ENCODE measurements at places on chromosomes 2 and 18.

- no peak for DNase-seq
Observed at GRCh38 chr2:127893494-127893893, 7.7 kb upstream of the AMMECR1L start.

- no peak for DNase-seq
Observed at GRCh38 chr2:37871456-37872191, 53.5 kb upstream of the RMDN2 start.

DNA sequence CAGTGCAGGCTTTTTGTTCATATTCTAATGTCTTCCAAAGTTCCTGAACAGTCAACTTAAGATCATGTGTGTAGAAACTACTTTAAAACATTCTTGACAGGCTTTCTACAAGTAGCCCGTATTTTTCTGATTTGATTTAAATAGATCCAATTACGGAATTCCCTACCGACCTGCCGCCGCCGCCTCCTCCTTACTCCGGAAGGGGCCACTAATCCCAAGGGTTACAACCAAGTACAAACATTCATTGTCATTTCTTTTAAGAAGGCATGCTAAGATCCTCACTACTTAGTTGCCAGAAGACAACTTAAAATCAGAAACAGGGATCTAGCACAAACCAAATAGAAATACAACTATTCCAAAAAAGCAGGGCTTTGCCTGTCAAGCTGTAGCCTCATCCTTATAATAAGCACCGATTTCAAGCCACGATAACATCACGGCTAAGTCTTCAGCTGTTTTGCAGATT is 784 bp downstream of the WDR33 start:
- peak; percentile 29 for DNase-seq

DNA sequence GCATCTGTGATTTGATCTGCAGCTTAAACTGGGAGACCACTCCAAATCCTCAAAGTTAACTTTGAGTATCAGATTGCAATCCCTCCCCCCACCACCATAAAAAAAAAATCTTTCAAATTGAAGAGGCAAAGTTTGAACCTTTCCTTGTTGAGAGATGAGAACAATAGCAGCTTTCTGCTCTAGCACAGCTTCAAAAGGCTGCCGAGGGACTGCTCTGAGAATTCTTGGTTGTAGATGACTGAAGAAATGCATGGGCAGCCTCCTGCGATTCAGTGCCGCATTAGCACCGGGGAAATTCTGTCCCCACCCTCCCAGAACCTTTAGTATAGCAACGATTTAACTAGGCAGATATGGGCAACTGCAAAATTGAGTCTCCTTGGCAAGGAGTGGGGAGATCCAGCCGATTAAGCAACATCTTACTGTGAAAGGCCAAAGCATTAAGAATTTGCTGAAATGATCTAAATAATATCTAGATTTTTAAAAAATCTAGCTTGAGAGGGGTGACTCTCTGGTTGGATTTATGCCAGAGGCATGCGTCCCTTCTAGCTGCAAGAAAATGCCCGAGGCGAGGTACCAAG is 3.9 kb upstream of the SP5 start:
- DNase-seq, result peak; percentile 66

- DNase-seq, result no peak
Observed at GRCh38 chr2:40666398-40666797, 214.5 kb upstream of the SLC8A1 start.

DNA sequence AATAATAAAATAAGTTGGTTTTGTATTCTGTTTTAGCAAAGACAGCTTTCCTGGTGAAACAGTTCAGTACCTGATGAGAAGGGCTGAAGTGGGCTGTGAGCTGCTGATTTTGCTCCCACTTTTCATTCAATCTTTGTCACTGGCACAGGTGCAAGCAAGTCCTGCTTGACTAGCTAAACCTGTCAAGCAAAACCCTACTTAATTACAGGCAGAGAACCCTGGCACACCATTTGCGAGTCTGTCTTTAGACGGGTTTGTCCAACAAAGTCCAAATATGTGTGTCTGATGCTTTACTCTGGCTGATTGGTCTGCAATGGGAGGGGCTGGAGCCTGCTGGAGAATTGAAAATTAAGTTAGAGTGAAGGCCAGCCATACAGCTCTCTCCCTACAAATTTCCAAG is 267.2 kb downstream of the EPHA4 start:
- no peak for DNase-seq

- no peak for DNase-seq
Observed at GRCh38 chr2:179377296-179377695, 112.7 kb upstream of the SESTD1 start.

- no peak for DNase-seq
Observed at GRCh38 chr2:191539068-191539467, 138.9 kb upstream of the NABP1 start.

DNA sequence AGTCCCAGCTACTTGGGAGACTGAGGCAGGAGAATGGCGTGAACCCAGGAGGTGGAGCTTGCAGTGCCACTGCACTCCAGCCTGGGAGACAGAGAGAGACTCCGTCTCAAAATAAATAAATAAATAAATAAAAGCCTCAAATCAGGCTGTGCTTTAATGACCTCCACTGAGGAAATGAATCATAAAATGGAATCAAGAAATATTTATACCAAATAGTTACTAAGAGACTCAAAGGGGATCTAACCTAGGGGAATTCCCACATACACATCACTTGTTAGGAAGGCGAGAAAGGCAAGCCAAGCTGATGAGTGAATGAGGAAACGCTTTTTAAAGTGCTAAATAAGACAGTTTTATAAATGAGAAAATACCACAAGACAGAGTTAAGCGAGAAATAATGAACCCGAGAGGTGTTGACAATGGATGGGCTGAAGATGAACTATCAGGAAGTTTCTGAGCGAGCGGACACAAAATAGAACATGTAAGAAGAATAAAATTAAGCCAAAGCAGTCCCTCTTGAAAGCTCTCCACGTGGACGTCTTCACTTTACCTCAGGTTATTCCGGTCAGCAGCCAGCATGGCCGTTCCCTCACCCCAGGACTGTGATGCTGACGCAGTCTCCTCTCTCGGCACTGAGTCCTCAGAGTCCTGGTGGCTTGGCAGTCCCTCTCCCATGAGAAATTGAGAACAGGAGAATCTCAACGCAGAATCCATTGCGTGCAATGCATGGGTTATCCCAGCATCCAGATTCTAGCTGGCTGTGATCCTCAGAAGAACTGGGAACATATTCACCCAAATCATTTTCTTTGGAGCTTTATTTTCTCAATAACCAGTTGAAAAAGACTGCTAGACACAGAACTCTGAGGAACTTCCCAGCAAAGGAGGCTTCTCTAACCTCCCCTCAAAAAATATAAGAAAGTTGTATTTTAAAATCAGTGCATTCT is 22.3 kb downstream of the PXDN start:
- no peak for DNase-seq

GRCh38 chr18:72107647-72108383 is 436.3 kb downstream of the CBLN2 start:
- DNase-seq, result peak; percentile 29

- no peak for DNase-seq
Observed at GRCh38 chr2:207320381-207321159, 154.8 kb upstream of the KLF7 start.

DNA sequence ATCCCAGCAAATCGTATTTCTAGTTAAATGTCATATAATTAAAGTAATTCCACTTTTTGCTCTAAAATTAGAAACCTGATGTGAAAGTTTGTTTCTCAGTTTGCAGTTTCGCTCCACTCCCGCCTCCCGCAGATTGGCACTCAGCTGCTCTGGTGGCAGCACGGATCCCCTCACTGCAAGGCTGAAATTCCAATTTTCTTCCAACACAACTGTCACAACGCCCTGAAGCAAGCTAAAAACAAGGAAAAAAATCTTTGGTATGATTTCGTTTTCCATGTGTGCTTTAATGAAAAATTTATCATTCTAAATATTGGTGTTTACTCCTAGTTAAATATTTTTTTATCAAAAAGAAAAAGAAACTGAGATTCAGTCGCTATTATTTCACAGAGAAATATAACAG is 38.5 kb downstream of the FTCDNL1 start:
- DNase-seq, result no peak

DNA sequence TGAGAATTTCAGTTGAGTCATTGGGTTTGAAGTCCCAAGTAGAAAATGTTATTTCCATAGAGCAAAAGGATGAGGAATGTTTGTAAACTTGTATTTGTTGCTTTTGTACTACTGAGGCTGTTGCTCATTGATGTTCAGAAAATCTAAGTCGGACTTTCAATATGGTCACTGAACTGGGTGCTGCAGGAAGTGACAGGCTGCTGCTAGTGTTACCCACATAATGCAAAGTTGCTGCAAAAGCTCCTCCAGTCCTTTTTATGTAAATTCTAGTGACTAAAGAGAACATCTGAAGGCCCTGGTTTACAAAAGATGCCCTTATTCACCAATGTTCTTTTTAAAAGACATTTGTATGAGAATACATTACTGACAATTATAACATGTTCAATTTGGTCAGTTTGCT is 131.1 kb upstream of the FAM98A start:
- no peak for DNase-seq

DNA sequence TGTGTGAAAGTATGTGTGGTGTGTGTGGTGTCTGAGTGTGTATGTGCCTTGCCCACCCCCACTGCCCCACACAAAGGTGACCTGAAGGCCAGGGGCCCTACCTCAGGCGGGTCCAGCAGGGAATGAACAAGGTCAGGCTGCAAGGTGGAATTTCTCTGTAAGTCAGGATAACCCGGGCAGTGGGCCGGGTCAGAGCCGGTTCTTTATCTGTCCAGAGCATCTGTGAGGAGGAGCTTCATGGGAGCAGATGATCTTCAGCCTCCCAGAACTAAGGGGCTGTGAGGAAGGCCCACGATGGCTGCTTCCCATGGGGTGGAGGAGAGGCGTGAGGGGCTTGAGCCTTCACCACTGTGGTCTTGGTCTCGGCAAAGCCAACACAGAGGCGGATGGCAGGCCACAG is 150.3 kb downstream of the TFCP2L1 start:
- DNase-seq, result no peak

DNA sequence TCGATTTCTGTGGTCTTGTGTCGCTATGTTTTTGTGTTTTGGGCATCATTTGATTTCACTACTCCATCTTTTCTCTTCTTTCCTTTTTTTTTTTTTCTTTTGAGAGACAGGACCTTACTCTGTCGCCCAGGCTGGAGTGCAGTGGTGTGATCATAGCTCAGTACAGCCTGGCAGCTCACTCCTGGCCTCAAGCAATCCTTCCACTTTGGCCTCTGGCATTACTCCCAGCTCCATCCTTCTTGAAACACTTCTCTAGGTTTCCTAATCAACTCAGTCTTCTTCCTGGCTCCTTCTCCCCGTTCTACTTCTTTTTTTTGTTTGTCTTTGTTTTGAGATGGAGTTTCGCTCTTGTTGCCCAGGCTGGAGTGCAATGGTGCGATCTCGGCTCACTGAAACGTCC is 26.5 kb downstream of the TCF23 start:
- no peak for DNase-seq

DNA sequence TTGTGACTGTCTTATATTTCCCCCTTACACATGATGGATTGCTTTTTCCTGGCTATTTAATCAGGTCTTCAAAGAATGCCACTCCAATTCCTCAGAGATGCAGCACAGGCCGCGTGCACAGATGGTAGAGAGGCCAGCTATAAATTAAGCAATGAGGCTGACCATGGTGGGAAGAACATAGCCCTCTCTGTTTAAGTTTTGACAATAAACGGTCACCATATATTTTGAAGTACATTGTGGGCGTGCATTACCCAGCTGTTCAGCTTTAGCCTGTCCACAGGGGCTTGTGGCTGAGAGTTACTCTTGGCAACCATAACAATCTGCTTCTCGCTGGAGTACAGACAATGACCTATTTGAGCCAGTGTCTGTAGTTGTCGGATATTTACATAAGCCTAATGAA is 730.8 kb downstream of the DCC start:
- no peak for DNase-seq

GRCh38 chr2:14872779-14873325 is 240.3 kb downstream of the LRATD1 start:
- DNase-seq, result no peak

DNA sequence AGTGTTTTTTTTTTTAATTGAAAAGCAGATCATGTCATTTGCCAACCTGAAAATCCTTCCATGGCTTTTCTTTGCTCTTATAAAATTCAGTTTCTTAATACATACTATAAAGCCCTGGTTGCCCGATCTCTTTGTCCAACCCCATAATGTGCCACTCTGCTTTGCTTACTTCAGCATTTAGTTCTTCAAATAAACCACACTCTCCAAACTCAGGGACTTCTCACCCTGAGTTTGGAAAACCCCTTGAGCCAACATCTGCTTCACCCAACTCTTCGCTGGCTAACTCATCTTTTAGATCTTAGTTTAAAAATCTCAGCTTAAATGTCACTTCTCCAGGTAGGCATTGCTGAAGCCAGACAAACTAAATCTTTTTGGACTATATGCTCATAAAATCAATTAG is 1.3 kb upstream of the STAT1 start:
- DNase-seq, result no peak

- DNase-seq, result peak; percentile 23
Observed at GRCh38 chr2:178700922-178701342, 106.3 kb downstream of the TTN start.

GRCh38 chr18:23302511-23302850 is 150.6 kb upstream of the RIOK3 start:
- DNase-seq, result no peak

- DNase-seq, result no peak
Observed at GRCh38 chr2:54290356-54291025, 34.5 kb upstream of the TSPYL6 start.

DNA sequence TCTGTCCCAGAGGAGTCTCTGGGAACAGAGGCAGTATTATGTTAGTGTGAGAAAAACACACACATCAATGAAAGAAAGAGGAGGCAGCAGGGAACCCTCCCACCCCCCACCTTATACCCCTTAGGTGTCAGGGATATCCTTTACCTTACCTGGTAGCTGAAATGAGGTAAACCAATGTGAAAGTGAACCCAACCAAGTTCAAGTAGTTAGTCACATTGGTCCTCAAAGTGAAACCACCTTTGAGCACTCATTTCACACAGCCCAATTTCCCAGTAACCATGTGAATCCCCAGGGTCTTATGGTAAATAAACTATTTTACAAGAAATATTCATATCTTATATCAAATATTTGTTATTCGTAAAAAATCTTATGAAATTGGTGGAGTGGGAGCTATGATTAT is 377.8 kb downstream of the LRATD1 start:
- DNase-seq, result no peak

DNA sequence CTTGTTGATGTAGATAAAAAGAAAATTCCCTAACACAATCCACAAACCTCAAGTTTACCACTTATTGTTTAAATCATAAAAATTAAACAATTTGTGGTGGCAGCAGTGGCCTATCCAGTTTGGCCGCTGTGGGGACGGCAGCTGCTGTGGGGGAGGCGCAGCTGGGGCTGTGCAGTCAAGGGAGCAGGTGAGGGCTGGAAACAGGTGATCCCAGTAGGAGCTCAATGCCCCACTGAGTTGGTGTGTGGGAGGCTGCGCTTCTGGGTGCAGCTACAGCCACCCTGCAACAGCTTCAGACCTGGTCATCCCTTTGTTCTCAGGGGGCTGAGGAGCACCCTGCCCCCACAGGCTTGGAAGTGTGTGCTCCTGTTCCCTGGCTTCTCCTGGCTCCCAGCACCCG is 266.0 kb upstream of the FSIP2 start:
- no peak for DNase-seq

- DNase-seq, result no peak
Observed at GRCh38 chr2:74567881-74568280, 13.4 kb downstream of the DOK1 start.

GRCh38 chr2:96262306-96262705 is 3.5 kb downstream of the TMEM127 start:
- DNase-seq, result no peak
